Left ventricle myocardium superior (tissue), 1 donor: ENCODE measurements at places on chromosomes 6 and 20. TPM values are rescaled to one million over a fixed set of nuclear protein-coding genes. Genes with fewer than 3 reads are reported as not detected.

Gene C20orf202
- 0.25 TPM for total RNA-seq

Gene CLVS2
- total RNA-seq, result 0.12 TPM

Gene CD40
- total RNA-seq, result 6.7 TPM

Gene YWHAB
- total RNA-seq, result 108 TPM

Gene FLRT3
- 1.0 TPM for total RNA-seq
